ENCODE measurements at places on chromosomes 3 and 15.

GRCh38 chr3:178736300-178736699, 200.1 kb downstream of the KCNMB2 start:
- no peak for DNase-seq

- no peak for DNase-seq
Measured at GRCh38 chr15:46442184-46442583, 807.4 kb downstream of the SQOR start.

DNA sequence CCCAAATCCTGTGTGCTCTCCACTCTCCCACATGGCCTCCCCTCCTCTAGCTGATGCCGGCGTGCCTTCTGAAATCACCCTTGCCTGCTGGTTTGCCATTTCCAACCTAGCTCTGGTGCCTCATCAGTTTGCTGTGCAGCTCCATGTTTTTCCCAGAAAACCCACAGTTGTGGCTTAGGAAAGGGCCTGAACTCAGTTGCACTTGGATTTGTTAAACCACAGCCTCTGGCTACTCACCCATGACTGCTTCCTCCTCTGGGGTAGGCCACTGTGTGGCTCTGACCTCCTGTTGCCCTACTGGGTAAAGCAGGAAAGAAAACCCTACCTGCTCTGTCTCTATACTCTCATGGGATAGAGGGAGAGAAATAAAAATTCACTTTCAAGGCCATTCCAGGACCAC, 97.3 kb downstream of the DAPK2 start:
- no peak for DNase-seq

GRCh38 chr3:180181387-180181786, 144.7 kb upstream of the PEX5L start:
- DNase-seq = no peak

GRCh38 chr3:187770224-187770623, 25.0 kb upstream of the BCL6 start:
- peak; percentile 56 for DNase-seq

- DNase-seq = no peak
Measured at GRCh38 chr15:31021067-31021665, 29.7 kb upstream of the MTMR10 start.

DNA sequence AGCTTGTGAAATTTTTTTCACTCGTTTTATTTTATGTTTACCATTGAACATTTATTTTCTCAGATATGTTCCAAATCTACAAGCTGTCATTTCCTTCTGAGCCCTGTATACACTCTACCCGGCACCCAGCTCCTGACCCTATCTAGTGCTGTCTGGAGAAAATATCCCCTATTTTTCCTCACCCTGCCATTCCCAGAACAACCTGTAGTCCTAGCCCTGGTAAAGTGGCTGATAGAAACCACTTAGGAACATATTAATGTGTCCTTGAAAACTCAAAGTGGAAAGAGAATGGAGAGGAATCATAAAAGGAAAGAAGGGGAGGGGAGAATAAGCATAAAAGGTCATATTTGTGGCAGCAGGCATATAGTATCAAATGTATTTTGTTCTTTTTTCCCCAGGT, 8.2 kb upstream of the TIMMDC1 start:
- no peak for DNase-seq

- no peak for DNase-seq
Measured at GRCh38 chr3:62252438-62253157, 120.8 kb downstream of the FEZF2 start.

DNA sequence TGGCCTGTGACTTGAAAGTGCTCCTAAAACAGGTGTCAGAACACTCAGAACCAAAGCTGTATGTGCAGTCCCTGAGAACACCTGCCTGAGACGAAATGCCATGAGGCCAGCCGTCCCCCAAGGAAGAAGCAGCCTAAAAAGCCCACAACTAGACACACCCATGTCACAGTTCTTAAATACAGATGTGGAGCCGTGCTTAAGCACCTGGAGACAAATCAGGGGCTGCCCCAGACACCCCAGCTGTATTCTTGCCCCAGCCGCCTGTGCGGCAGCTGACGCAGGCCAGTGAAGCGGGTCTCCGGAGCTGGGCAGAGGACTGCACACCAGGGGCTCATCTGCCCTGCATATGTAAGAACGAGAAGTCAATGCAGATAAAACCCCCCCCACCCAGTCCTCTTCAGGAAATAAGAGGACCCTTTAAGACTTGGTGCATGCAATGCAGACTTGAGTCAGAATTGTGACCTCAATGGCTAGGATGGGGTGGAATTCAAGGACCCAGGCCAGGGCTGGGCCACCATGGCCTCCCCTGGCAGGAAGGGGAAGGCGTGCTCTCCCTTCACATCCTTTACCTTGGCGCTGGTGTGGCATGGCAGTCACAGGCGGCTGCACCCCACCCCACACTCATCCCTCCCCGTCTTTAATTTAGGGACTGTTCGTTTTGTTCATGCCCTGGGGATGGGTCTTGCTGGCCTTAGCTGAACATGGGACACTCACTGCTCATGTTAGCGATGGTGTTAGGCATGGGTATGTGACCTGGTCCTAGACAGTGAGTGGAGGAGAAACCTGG, 27.7 kb upstream of the PLXNA1 start:
- no peak for DNase-seq

DNA sequence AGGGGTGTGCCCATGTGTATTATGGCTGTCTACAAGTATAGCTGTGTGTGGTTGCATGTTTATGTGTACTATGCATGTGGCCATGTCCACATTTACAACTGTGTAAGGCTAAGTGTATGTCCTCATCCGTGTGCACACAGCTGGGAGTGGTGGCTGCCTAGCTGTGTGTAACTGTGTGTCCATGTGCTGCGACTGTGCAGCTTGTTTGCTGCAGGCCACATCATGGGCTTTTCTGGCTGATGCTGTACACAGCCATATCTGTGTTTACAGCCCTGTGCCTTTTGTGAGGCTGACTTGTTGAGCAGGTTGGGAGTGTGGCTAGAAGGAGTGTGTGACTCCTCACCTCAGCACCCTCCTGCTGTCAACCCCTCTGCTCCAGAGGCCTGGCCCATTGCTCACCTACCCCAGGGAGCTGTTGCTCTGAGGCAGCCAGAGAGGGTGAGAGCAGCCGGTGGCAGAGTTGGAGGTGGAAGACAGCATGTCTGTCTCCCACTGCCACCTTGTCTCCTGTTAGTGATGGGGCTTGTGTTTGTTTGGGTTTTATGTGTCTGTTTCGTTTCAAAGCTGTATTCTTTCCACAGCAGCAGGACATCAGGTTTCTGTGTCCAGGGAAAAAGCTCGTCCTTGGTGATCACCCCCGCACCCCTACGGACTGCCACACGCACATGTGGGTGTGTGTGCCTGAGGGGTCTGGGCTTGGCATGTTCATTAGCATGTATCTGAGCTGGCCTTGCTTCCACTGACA, 1.4 kb upstream of the GRM2 start:
- peak; percentile 6 for DNase-seq

DNA sequence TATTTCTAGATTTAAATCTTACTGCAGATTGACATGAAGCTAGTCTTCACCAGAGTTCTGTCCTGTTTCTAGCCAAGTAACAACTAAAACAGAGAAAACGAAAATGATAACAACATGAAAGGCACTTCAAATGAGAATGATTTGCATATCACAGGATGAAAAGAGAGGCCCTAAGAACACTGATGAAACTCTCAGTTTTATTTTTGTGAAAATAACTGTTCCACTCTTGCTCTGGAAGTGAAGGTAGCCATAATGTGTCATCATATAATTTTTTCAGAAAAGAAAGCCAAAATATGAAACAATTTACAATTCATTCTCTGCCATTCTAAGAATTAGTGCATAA, 274.4 kb downstream of the ADAMTSL3 start:
- no peak for DNase-seq

DNA sequence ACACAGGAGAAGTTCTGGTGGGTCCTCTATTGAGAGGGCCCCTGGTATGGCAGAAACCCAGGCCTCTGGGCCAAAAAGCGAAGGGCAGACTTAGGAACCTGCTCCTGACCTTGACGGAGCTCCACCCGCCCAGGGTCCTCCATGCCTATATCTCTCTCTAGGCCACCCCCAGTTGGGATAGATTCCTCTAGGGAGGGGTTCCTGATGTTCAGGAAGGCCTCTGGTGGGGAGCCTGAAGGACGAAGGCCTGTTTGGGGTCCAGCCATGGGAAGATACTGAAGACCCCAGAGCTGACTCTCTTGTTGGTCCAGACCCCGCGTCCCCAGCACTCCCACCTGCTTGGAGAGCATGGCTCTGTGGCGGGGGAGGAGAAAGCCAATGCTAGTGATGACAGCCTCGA, 104.2 kb downstream of the CORO2B start:
- DNase-seq = no peak

GRCh38 chr3:50554553-50554952, 13.0 kb downstream of the C3orf18 start:
- peak; percentile 60 for DNase-seq

DNA sequence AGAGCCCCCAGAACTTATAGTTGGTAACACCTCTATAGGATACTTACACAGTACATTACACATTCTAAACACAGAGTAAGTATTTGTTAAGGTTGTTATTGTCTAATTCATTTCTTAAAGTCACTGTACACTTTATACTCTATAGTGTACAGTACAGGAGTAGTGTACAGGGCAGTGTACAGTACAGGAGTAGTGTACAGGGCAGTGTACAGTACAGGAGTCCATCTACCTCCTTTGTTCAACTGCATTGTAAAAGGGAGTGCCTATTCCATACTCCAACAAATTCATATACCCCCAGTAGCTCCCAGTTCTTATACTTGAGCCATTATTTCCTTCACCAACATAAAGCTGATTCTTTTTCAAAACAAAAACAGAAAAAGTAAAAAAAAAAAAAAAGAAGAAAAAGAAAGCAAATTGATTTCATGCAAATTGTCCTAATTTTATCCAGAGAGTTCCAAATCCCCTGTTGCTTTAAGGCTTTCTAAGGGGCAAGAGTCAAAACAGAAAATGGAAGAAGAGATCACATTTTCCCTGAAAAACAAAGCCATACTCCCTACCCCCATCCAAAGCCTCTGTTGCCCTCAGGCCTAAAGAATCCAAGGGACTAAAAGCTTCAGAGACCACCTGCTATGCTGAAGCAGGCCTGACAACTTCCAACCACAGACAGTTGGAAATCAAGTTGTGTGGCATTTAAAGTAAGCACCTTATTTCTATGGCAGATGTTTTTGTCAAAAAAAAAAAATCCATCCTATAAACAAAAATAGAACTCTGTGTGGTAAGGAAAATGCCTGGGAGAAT, 125.6 kb downstream of the PLCH1 start:
- no peak for DNase-seq

GRCh38 chr3:152589644-152590043, 245.3 kb upstream of the P2RY1 start:
- no peak for DNase-seq

DNA sequence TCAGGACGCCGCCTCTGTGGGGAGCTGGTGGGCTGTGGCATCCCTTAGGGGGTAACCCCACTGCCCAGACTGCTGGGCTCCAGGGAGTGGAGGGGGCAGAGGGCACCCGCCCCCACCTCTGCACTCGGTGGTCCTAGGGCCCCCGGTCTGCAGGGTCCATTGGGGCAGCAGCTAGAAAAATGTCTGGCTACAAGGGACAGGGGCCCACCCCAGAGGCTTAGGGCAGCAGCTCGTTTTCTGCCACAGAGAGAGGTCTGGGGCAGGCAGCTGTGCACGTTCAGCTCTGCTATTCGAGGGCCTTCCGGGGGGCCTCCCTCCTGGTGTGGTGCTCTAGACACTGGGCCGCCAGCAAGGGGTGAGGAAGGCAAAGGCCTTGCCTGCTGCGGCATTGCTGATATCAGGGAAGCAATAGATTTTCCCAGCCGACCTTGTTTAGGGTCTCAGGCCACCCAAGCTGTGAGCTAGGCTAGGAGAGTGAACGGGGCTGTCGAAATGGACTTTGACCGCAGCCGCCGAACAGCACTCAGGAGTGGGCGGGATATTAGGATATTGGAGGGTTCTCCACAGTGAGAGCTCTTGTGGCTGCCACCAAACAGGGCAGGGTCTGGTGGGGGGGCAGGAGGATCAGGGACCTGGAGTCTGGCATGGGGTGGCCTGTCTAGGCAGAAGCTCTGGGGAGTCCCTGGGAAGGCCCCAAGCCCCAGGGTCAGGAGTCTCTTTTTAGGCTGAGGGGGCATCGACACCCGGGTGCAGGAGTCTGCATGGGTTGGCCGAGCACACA, 61.4 kb upstream of the KLF13 start:
- DNase-seq = no peak

DNA sequence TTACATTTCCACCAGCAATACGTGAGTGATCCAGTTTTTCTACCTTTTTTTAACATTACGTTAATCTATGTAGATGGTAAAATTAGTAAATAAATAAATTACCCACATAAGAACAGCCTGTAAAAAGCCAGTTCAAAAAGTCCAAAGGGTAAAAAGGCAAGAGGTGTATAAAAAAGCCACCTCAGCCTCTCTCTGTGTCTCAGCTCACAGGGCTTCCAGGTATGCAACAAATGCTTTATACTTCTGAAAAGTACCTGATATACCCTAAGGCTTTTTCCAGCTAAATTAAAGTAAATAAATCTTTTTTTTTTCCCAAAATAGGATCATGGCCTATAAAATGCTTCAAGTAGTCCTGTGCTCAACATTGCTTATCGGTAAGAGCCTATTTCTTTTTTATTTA, at the start of gene C3orf85:
C3orf85 (plus strand) TSS at position 197 of the 400 bp plus-strand sequence; CDS start at position 326, 129 bp downstream.
- DNase-seq = no peak

GRCh38 chr15:60633426-60633968, 154.6 kb upstream of the ICE2 start:
- DNase-seq = no peak

DNA sequence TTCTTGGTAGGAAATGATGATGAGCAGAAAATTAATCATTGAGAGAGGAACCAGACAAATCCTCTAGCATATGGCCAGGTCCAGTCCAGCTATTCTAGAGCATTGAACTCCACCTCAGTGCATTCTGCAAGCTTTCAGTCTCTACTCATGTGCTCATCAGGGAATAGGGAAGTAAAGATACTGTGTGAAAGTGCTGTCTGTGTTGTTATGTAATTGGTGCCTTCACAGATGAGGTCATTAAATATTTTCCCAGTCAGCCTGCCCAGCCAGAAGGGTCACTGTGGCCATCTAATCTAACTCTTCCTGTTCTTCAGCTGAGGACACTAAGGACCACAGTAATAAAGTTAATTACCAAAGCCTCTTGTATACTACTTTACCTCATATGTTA, 28.2 kb downstream of the C3orf62 start:
- no peak for DNase-seq

GRCh38 chr3:170500995-170501394, 82.3 kb downstream of the CLDN11 start:
- no peak for DNase-seq

- no peak for DNase-seq
Measured at GRCh38 chr3:100030346-100030745, 84.0 kb downstream of the FILIP1L start.

- DNase-seq = no peak
Measured at GRCh38 chr3:169510693-169511010, 152.9 kb downstream of the MECOM start.

Measured in activated CD4-positive, alpha-beta T cell treated with anti-CD3 and anti-CD28 coated beads for 36 hours (primary cell).